ENCODE measurements at places on chromosomes 5 and 9.

GRCh38 chr5:137415231-137415681 lies 83.9 kb downstream of the SPOCK1 start:
- no peak for DNase-seq

DNA sequence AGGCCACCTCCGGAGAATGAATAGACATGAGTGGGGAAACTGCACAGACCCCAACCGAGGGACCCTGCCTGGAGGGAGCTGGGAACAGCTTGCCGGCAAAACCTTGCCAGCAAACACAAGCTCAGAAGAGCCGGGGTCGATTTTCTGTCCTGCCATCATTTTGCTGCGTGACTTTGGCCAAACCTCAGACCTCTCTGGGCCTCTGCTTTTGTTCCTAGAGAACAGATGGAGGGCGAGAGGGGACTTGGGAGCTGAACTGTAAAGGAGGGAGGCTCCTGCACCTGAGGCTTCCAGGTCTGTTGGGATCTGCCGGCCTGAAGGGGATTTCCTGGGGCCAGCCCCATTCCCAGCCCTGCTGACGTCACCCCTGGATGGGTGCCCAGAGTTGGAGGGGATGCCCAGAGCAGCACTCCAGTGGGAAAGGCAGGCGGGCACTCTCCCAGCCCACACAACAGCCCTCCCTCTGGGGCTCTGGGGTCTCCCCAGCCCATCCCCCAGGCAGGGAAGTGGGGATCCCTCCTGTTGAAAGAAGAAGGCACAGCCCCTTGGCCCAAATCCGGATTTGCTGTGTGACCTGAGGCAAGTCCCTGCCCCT lies 40.4 kb upstream of the SYNPO start:
- DNase-seq, result no peak

GRCh38 chr5:52769061-52769460 lies 18.7 kb upstream of the ITGA1 start:
- no peak for DNase-seq

- DNase-seq, result no peak
These were observed 16.6 kb upstream of the CAVIN4 start for GRCh38 chr9:100561256-100561655.

GRCh38 chr5:56561455-56561854 lies 253.9 kb upstream of the MAP3K1 start:
- DNase-seq, result no peak

DNA sequence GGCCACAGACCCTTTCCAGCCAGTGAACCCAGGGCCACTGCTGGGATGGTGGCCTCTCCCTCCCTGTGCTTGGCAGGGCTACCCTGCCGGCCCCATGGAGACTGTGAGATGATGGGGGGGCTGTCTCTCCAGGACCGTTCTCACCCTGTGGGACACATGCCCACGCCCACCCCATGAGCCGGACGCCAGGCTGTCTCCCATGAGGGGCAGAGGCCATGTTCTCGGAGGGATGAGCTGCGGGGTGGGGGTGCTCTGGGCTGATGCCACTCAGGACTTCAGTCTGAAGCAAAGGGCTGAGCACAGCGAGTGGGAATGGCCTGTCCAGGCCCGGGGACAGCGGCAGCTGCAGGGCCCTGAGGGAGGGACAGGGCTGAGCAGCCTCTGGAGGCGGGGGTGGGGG lies 88.9 kb downstream of the KCNT1 start:
- DNase-seq, result no peak

DNA sequence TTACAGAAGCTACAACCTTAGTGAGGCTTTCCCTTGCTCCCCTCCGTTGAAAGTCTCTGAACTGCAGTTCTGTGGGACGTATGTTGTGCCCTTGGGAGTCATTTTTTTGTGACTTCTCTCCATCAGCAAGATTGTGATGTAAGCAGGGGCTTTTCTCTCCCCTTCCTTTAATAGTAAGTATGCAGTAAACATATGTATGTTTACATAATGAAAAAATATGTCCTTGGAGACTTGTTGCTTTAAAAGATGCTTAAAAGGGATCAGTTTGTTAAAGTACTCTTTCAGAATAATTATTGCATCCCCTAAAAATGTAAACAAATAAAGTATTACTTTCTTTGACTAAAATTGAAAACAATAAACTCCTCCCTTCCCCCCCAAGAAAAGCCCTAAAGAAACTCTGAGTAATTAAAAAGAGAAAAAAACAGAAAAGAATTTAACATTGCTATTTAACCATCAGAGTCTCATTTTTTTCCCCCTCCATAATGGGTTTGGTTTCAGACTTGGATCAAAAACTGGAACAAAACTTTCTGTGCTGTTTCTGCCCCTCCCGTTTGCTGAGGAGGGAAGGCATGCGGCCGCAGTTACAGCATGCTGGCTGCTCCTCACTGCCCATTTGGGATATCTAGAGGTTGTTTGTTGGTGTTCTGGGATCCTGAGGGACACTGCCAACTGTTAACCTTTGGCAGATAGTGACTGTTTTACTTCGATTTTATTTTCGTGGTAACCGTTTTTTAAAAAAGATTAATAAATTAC lies 40.2 kb downstream of the TRIO start:
- DNase-seq, result no peak

DNA sequence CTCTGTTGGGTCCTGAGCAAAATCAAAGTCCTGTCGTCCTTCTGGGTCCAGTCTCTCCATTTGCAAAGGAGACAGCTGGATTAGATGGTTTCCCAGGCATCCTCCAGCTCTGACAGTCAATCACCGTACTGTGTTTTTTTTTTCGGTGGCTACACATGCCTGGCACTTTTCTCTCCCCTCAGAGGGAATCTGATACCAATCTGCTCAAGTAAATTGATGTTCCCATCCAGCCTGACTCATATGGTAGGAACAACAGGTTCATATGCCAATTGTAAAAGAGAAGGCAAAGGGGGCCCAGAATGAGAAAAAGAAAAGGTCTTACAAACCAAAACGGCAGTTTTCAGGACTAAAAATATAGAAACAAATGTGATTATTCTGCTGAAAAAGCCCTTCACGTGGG lies 1.2 kb downstream of the FBXO10 start:
- DNase-seq, result no peak

- DNase-seq, result no peak
These were observed 93.2 kb upstream of the CXCL14 start for GRCh38 chr5:135671966-135672365.

- DNase-seq, result no peak
These were observed 40.2 kb upstream of the TRIM32 start for GRCh38 chr9:116646661-116647514.

GRCh38 chr5:83895860-83896259 lies 175.2 kb upstream of the HAPLN1 start:
- no peak for DNase-seq

DNA sequence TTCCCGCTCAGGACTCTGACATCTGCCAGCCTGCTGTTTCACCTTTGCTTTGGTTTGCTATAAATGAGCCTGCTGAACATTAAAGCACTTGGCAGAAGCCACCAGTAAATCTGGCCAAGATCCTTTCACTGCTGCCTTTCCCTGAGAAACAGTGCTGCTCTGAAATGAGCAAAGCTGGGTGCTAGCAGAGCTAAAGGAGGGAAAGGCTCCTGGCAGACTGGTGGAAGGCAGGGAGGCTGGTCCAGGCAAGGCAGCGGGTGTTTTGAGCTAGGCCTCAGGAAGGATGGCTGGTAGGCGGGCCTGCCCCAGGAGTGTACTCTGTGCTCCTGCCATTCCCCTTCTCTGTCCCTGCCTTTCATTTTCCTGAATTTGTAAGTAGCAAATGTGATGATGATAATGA lies 52.5 kb upstream of the PTGS1 start:
- no peak for DNase-seq

GRCh38 chr5:177222269-177222668 lies 81.2 kb downstream of the RAB24 start:
- DNase-seq, result no peak

DNA sequence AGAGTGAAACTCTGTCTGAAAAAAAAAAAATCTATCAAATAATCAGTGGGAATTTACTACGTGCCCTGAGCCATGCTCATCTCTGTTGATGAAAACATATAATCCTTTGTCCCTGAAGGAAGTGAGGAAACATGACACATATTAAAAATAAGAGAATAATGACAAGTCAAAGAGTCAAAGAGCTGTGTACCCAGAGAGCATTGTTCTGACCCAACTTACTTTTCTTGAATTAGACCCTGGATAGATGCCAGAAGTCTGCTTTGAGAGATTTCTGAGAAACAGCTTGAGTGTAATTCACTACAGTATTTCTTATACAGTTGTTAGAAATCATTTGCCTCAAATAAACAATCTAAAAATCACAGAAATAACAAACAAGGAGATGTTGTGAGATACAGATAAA lies 490.0 kb upstream of the PIK3R1 start:
- no peak for DNase-seq

DNA sequence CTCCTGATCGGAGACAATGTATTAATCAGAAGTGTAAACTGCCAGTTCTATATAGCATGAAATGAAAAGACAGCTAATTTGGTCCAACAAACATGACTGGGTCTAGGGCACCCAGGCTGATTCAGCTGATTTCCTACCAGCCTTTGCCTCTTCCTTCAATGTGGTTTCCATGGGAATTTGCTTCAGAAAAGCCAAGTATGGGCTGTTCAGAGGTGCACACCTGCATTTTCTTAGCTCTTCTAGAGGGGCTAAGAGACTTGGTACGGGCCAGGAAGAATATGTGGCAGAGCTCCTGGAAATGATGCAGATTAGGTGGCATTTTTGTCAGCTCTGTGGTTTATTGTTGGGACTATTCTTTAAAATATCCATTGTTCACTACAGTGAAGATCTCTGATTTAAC lies 22.4 kb downstream of the IL7R start:
- no peak for DNase-seq

- DNase-seq, result no peak
These were observed 88.4 kb downstream of the CAMSAP1 start for GRCh38 chr9:135818718-135819475.

DNA sequence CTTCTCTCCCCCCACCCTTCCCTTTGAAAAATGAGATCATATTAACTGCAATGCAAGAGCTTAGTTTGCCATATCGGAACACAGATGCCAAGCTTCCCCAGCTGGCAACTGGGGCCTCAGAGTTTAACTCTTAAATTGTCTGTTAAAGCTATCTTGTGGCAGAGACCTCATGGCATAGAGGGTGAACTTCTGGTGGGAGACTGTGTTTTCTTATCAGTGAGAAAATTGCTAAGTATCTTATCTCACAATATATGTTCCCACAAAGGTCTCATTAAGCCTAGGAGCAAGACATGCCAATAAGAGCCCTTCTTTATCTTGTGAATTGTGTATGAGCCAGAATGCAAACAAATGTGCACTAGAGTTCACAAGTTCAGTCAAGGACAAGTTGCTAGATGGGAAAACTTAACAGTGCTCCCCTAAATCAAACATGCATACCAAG lies 12.3 kb downstream of the NFIB start:
- no peak for DNase-seq

DNA sequence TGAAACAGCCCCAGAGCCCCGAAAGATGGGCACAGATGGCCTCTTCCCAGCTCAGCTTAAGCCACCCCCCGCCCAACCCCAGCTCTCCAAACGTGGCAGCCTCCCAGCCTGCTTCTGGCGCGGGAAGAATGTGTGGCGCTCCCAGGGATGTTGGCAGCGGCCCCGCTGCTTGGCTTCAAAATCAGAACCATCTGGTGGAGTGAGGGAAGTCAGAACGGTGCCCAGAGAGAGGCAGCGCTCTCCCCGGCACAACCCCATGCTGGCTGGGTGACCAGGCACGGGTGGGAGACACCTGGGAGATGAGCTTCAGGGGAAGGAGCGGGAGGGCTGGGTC lies 72.7 kb upstream of the ORM1 start:
- no peak for DNase-seq
